ENCODE measurements at places on chromosomes 3 and 15. TPM values are rescaled to one million over a fixed set of nuclear protein-coding genes. Genes with fewer than 3 reads are reported as not detected.

The SYNPR gene
- total RNA-seq, result not detected

The NR2E3 gene
- total RNA-seq, result 0.63 TPM

The CCR8 gene
- total RNA-seq, result not detected

The GOLGA8G gene
- not detected for total RNA-seq

The ERICH6 gene
- 0.41 TPM for total RNA-seq

The CPA3 gene
- 0.18 TPM for total RNA-seq

The SPSB4 gene
- not detected for total RNA-seq

The CORO2B gene
- total RNA-seq, result 8.1 TPM

The BSN gene
- total RNA-seq, result 0.27 TPM

The LCTL gene
- not detected for total RNA-seq

The ITIH1 gene
- not detected for total RNA-seq

The ESYT3 gene
- total RNA-seq, result 0.27 TPM

The BTLA gene
- total RNA-seq, result not detected

The NOX5 gene
- 0.27 TPM for total RNA-seq

The ANKUB1 gene
- not detected for total RNA-seq

The ITGB5 gene
- total RNA-seq, result 308 TPM

The CYP1A2 gene
- not detected for total RNA-seq

The ROPN1 gene
- total RNA-seq, result not detected

The SPESP1 gene
- total RNA-seq, result 0.98 TPM

The CSTA gene
- total RNA-seq, result 15.2 TPM

The RAB43 gene
- 5.1 TPM for total RNA-seq

The CYP1A1 gene
- total RNA-seq, result not detected

The AQP9 gene
- 0.09 TPM for total RNA-seq

The STRA6 gene
- total RNA-seq, result 0.18 TPM

The CCDC39 gene
- total RNA-seq, result 0.27 TPM

The UPK1B gene
- not detected for total RNA-seq

The CYB561D2 gene
- 12.2 TPM for total RNA-seq

The NANOGP8 gene
- not detected for total RNA-seq

The FSIP1 gene
- total RNA-seq, result 4.2 TPM

The FSTL1 gene
- 765 TPM for total RNA-seq

The GRAMD1C gene
- total RNA-seq, result 12.1 TPM

The AADAC gene
- total RNA-seq, result 138 TPM

The PLA2G4D gene
- total RNA-seq, result not detected

The SLC6A1 gene
- not detected for total RNA-seq

The GJD2 gene
- total RNA-seq, result not detected

The EPHB1 gene
- 1.2 TPM for total RNA-seq

The LSMEM2 gene
- total RNA-seq, result not detected

The XYLB gene
- total RNA-seq, result 4.9 TPM

The CLDN1 gene
- total RNA-seq, result 0.18 TPM

The EFCAB12 gene
- total RNA-seq, result not detected

The MAP2K1 gene
- total RNA-seq, result 23.4 TPM

The CDCP1 gene
- total RNA-seq, result 32.8 TPM

The MYO5C gene
- total RNA-seq, result 0.36 TPM

The ZNF35 gene
- total RNA-seq, result 10.1 TPM
